Adrenal gland (tissue), 19 donors: ENCODE measurements at places on chromosomes 16 and 17. TPM values are rescaled to one million over a fixed set of nuclear protein-coding genes. Genes with fewer than 3 reads are reported as not detected.

TBC1D28 gene
- not detected for polyA plus RNA-seq

PABPN1L gene
- polyA plus RNA-seq = 0.56 TPM

CTRL gene
- polyA plus RNA-seq = 0.09 TPM

MYH13 gene
- not detected for polyA plus RNA-seq

GRCh38 chr17:1467898-1468492 lies 12.0 kb upstream of the CRK start:
- DNase-seq = no peak

GRCh38 chr17:72765368-72766153 lies 326.9 kb downstream of the SLC39A11 start:
- DNase-seq = no peak

DNA sequence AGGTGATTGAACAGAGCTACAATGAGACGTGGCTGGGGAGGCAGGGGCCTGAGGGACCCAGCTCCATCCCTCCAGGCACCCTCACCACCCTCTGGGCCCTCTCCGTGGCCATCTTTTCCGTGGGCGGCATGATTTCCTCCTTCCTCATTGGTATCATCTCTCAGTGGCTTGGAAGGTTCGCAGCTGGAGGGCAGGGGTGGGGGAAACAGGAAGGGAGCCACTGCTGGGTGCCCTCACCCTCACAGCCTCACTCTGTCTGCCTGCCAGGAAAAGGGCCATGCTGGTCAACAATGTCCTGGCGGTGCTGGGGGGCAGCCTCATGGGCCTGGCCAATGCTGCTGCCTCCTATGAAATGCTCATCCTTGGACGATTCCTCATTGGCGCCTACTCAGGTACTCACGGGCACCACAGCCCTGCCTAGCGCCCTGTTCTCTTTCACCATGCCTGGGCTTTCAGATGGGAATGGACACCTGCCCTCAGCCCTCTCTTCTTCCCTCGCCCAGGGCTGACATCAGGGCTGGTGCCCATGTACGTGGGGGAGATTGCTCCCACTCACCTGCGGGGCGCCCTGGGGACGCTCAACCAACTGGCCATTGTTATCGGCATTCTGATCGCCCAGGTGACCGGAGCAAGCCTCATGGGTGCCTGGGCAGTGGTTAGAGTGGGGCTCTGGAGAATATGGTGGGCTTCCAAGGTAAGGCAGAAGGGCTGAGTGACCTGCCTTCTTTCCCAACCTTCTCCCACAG lies 2.1 kb downstream of the SLC2A4 start:
- no peak for DNase-seq
